Activated T-cell treated with anti-CD3 and anti-CD28 coated beads for 4 hours (primary cell): ENCODE measurements at places on chromosomes 4 and X.

- DNase-seq: no peak
Measured at GRCh38 chrX:68992821-68993397, 164.1 kb downstream of the EFNB1 start.

- no peak for DNase-seq
Measured at GRCh38 chrX:43741843-43742573, 85.9 kb downstream of the MAOA start.

GRCh38 chr4:252065-252601 lies 53.1 kb downstream of the ZNF732 start:
- DNase-seq: no peak

- DNase-seq: no peak
Measured at GRCh38 chrX:20711366-20711765, 444.7 kb upstream of the RPS6KA3 start.

DNA sequence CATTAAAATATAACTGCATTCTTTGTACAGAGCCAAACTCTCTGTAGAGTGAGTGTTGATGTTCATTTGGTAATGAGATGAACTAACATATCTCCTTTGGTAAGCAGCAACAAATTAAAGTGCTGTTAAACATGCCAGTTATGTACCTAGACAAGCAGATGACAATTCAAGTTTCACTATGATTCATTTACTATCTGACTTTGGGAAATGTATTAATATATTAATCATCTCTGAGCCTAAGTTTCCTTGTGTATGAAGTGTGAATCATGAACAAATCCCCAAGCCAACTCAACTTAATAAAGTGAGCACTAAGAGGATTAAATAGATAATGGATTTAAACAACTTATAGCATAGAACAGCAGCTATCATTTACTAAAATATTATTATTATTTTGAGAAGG lies 1044.2 kb downstream of the GLUD2 start:
- no peak for DNase-seq

- no peak for DNase-seq
Measured at GRCh38 chr4:125111323-125111722, 203.4 kb upstream of the FAT4 start.

DNA sequence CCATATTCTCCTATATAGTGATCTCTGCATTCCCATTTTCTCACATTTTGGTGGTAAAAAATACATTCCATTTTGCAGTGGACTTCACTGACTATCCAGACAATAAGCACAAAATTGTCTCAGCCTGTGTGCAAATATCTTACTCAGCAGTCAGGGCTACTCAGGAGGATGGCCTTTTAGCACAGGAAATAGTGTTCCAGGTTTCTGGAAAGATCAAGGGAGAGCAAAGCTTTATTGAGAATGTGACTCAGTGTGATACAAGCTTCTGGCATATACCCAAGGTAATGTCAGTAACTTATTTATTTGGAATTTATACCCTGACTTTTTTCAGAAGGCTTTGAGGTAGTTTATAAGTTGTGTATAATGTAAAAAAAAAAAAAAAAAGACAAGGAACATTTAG lies 233.4 kb downstream of the TEX13A start:
- no peak for DNase-seq

GRCh38 chr4:3209551-3210325 lies 39.2 kb upstream of the MSANTD1 start:
- no peak for DNase-seq

DNA sequence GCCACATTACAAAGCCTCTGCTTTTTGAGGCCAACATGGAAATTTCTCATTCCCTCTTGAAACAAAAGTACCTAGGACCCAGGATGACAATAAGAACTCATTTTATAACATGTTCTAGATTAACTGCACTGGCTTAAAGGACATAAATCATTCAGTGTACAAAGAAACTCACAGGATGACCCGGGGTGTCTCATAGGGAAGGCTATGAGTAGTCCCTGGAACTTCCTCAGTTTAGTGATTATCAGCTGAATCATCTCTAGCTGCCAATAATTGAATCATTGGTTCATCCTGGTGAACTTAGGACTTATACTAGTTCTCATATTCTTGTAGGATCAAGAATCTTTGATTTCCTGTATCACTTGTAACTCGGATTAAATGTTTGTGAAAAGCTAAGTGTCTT lies 95.8 kb upstream of the WDR1 start:
- no peak for DNase-seq

- DNase-seq: no peak
Measured at GRCh38 chr4:74317616-74318246, 9.5 kb downstream of the EPGN start.

- DNase-seq: no peak
Measured at GRCh38 chr4:121669163-121669550, 27.6 kb downstream of the ANXA5 start.

- no peak for DNase-seq
Measured at GRCh38 chr4:3679851-3680311, 86.3 kb upstream of the ADRA2C start.

GRCh38 chrX:33415459-33415858 lies 204.1 kb upstream of the DMD start:
- no peak for DNase-seq

DNA sequence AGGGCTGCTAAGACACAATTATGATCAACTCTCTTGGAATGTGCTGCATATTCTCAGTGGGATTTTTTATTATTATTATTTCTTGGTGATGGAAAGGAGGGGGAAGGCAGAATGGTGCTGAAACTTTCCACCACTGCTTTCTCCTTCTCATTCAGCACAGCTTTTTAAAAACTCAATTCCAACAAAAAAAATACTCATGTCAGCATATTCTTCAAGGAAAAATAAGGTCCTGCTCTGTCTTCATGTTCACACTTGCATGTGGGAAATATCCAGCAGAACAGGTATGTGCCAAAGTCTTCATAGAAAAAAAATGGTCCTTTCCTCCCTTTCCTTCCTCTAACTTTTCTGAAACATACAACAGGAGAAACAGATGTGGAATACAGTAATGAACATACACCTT lies 144.0 kb upstream of the ADAMTS3 start:
- DNase-seq: no peak

- no peak for DNase-seq
Measured at GRCh38 chr4:6839579-6839978, 57.1 kb downstream of the KIAA0232 start.

DNA sequence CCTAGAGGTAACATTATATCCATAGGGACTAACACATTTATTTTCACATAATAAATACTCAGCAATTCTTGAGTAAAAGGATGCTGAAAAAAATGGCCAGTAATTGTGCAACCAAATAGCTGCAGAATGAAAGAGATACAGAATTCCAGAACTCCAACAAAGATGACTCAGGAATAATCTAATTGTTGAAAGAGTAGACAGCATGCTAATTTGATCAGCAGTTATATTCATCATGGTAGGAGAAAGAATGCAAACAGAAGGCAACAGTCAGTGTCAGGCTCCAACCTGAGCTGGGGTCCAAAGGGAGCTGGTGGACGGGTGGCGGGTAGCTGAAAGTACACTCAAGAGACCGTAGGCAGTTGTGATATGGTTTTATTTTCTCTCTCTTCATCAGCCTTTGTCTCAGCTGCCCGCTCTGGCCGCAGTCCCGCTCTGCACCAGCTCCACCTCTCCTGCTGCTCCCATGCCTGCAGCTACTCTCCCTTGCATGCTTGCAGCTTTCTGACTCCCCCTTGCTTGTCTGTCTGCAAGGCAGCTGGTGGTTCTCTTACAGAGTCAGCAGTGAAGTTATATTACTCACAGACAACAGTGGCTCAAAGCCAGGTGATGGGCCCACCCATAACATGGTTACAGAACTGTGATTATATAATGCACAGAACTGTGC lies 1150.1 kb downstream of the STIM2 start:
- no peak for DNase-seq

- DNase-seq: no peak
Measured at GRCh38 chr4:26248647-26249046, 72.2 kb upstream of the RBPJ start.

DNA sequence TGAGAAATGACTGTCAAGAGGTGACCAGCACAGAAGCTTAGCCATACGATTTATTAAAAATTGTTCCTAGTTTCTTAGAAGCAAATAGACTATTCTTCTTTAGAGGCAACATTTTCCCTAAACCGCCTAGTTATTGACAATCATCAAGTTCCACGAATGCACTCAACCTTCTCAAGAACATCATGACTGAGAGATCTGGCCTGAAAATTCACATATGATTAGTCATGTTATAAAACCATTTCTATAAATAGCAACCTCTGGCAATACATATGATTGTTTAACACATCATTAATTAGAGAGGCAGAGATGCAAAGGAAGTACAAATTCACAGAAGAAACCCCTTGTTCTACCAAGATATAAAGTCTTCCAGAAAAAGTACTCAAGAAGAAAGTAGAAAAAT lies 6.7 kb downstream of the NUP62CL start:
- no peak for DNase-seq

GRCh38 chr4:56048702-56049431 lies 100.1 kb downstream of the CEP135 start:
- DNase-seq: no peak

GRCh38 chr4:88196013-88196365 lies 37.5 kb upstream of the ABCG2 start:
- DNase-seq: no peak

DNA sequence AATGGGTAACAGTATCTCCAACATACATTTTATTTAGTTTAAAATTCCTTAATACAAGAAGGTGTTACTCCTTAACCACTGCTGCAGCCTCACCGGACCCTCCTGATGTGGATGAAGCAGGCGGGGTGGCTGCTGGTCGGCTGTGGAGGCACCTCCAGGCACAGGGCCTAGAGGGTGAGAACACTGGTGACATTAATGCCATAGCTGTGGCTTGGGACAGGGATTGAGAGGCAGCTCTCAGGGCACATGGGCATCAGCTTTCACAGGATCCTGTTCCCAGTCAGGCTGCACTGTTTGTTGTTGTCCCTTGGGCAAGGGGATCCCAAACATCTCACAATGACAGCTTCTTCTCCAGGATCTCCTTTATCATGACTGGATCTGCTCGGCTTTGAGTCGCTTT lies 90.0 kb downstream of the GATB start:
- DNase-seq: no peak

DNA sequence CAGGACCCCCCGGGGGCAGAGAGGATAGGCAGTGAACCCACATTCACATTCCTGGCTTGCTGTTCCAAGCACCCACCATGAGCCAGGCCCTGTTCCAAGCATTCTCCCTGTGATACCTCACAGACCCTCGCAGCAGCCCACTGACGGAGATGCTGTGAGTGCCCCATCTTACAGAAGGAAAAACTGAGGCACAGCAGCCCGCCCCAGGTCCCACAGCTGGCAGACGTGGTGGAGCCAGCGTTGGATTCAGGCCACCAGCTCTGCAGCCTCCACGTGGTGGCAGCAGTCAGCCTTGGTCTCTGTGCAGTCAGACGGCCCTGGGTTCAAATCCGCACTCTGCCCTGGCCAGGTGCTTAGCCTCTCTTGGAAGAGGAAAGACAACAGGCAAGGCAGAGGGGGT lies 16.8 kb downstream of the MAN2B2 start:
- no peak for DNase-seq

GRCh38 chr4:66062044-66062443 lies 391.8 kb upstream of the EPHA5 start:
- DNase-seq: no peak
